Colonic mucosa (tissue), 4 donors: ENCODE measurements at places on chromosomes 3 and 15. TPM values are rescaled to one million over a fixed set of nuclear protein-coding genes. Genes with fewer than 3 reads are reported as not detected.

DNA sequence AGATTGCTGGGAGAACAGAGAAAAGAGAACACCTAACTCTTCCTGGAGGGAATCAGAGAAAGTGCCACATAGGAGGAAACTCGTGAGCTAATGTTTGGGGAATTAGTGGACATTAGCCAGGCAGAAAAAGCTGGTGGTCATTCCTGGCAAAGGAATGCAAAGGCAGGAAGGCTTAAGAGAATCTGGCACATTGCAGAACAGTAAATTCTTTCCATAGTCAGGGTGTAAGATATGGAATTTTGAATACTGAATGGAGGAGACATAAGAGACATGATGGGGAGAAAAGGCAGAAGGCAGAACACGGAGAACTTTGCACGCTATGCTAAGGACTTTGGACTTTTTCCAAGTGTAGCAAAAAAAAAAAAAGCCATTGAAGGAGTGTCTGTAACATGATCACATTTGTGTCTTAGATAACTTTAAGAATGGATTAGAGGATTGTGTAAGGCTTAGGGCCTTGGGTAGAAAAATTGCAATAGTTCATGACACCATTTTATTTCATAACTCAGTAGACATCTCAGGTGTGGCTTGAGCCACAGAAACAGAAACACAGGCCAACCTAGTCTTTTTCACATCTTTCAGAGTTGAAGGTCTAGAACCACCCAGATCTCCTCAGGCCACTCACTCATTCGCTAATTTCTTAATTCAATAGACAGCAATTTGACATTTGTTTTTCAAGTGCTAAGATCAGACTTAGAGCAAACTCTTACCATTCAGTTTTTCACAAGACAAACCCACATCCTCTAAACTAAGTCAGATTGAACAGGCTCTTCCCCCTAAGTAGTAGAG lies 31.2 kb upstream of the CCDC80 start:
- no peaks in the 10 kb centered on the region for H3K27me3 ChIP-seq
- no peak overlapping the region for H3K27ac ChIP-seq
- no peak for DNase-seq
- no peaks in the 10 kb centered on the region for H3K36me3 ChIP-seq
- no peak overlapping the region for H3K4me3 ChIP-seq
- H3K4me1 ChIP-seq = no peaks in the 10 kb centered on the region

Gene GOLGA6L7
- not detected for total RNA-seq

DNA sequence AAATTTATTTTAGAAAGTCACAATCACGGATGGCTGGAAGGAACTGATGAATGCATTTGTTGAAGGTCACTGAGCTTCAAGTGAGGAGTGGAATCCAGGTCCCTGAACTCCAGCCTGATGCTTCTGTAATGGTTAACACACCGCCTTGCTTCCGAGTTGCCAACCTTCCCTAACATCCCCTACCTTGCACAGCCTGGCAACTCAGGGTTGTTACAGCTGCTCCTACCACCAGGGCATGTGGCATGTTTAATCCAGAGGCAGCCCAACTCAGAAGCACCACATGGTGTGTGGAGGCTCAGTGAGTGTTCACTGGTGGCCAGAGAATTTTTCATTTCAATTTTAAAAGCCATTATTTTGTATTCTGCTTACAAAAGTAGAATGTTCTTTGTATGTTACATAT lies 4.9 kb downstream of the TM2D3 start:
- no peak overlapping the region for H3K4me3 ChIP-seq
- no peaks in the 10 kb centered on the region for H3K27me3 ChIP-seq
- DNase-seq = no peak
- no peak overlapping the region for H3K27ac ChIP-seq

DNA sequence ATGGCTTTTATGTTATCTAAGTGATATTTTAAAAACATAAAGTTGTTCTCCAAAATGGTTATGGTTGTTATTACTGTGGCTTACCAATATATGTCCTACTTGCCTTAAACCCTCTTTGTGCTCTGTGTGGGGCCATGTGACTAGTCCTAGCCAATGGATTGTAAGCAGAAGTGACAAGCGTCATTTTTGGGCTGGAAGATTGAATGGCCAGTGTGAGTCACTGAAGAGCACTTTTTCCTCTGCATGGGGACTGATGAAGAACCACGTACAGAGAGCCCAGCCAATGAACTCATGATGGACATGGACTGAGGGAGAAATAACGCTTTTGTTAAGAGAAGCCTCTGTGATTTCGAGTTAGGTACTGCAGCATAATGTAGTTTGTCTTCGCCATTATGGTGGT lies 332.7 kb downstream of the EDEM1 start:
- H3K36me3 ChIP-seq = no peaks in the 10 kb centered on the region
- H3K27me3 ChIP-seq = no peaks in the 10 kb centered on the region
- no peak for DNase-seq

- H3K4me3 ChIP-seq = no peak within 1 kb of the TSS
- H3K4me1 ChIP-seq = no peaks in the 10 kb centered on the region
- no peaks in the 10 kb centered on the region for H3K36me3 ChIP-seq
- no peak for DNase-seq
- H3K27ac ChIP-seq = no peak within 1 kb of the TSS
Observed at GRCh38 chr3:115623044-115623868, at the start of gene GAP43. TSS of gene GAP43 (plus strand) at chr3:115623510. CDS start at chr3:115623690, 180 bp downstream.

DNA sequence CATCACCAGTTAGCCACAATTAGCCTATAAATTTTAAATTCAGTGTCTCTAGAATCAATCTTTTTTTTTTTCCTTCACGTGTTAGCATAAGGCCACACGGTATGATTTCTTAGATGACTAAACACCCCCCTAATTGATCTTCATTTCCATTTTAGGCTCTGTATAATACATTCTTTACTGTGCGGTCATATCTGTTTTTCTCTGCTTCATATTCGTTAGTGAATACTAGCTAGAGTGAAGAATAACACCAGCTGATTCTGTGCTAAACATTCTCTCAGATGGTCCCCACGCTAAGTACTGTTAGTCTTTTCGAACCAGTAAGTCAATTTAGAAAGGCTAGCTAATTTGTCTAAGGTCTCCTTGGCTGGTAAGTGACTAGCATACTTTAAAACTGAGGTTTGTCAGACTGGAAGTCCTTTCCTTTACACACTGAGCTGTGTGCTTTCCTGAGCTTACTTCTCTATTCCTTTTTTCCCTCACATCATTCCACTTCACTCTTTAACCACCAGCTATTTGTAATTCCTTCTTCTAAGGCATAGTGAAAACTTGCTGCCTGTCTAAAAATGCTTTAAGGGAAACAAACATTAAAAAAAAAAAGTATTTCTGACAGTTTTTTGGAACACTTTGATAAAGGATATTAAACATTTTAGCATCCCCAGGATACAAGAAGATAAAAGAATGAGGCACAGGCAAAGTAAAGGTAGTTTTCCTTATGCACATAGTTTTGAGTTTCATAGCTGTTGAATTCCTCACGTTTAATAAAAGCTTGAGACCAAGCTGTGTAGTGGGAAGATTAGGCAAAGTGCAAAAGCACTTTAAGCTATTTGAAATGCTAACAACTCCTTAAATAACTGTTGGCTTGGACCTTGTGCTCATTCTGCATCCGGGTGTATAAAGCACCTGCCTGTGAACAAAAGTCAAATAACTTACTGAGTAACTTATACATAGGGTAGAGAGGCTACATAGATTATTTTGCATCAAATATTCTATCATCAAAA lies 17.1 kb downstream of the ZFAND6 start:
- peak; percentile 27 for DNase-seq
- peaks cover 3% of the 10 kb centered on the region for H3K4me1 ChIP-seq
- H3K27ac ChIP-seq = peak overlapping the region; percentile 33
- no peaks in the 10 kb centered on the region for H3K27me3 ChIP-seq
- H3K36me3 ChIP-seq = no peaks in the 10 kb centered on the region
- no peak overlapping the region for H3K4me3 ChIP-seq

DNA sequence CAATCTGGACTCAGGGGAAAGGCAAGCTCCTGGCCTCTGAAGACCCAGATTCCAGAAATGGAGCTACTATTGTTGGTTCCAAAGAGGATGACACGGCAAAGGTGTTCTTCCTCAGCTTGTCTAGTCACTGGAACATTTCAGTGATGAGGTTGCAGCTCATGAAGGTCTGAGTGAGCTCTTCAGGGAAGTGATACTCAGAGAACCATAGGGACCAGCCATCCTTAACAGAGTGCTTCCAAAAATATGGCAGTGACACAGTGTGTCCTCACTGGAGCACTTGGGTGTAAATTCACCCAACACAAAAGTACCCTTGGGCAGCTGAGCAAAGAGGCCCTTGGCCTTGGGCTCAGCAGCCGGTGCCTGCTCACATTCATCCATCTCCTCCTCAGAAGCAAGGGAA lies 46.3 kb downstream of the SPTSSB start:
- no peaks in the 10 kb centered on the region for H3K36me3 ChIP-seq
- no peak overlapping the region for H3K4me3 ChIP-seq
- H3K27ac ChIP-seq = no peak overlapping the region
- H3K4me1 ChIP-seq = no peaks in the 10 kb centered on the region
- no peaks in the 10 kb centered on the region for H3K27me3 ChIP-seq

DNA sequence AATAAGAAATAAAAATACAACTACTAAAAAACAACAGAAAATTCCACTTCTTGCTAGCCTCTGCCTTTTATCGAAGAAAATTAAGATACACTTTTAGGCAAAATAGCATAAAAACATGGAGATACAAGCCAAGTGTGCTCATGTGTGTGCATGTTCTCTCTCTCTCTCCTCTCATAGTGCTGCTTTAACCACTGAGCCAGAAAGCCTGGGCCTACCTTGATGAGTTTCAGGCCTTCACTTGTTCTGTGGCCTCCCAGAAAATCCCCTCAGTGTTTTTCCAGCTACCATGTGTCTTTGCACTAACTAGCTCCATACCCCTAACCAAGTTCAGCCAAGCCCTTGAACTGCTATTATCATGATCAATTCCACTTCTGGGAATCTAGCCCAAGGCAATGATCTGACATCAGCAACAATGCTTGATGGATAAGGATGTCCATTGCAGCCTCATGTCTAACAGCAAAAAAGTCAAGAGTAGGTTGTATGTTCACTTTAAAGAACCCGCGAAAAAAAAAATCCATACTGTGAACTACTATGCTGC lies 18.1 kb downstream of the CYP11A1 start:
- no peaks in the 10 kb centered on the region for H3K4me1 ChIP-seq
- DNase-seq = no peak
- no peak overlapping the region for H3K27ac ChIP-seq
- no peaks in the 10 kb centered on the region for H3K36me3 ChIP-seq
- no peak overlapping the region for H3K4me3 ChIP-seq

DNA sequence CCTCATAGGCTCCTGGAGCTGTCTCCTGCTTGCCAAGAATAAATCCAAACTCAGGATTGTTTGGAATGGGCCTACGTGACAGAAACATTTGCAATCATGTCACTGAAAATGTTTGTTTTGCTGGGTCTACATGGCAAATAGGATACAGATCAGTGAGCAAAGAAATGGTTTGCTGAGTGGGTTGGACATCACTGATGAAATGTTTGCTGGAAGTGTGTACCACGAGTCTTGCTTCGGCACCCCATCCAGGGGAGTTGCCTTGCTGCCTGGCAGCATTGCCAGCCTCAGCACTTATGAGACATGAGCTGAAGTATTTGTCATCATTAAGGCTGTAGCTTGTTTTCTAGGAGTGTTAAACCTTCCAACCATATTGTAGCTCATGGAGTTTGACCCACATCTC lies 213.3 kb upstream of the CFAP20DC start:
- DNase-seq = no peak
- H3K27me3 ChIP-seq = no peaks in the 10 kb centered on the region
- H3K27ac ChIP-seq = no peak overlapping the region
- H3K36me3 ChIP-seq = no peaks in the 10 kb centered on the region
- no peak overlapping the region for H3K4me3 ChIP-seq
- H3K4me1 ChIP-seq = no peaks in the 10 kb centered on the region

Gene SATB1
- 33.0 TPM for total RNA-seq

Gene PLSCR5
- not detected for total RNA-seq

DNA sequence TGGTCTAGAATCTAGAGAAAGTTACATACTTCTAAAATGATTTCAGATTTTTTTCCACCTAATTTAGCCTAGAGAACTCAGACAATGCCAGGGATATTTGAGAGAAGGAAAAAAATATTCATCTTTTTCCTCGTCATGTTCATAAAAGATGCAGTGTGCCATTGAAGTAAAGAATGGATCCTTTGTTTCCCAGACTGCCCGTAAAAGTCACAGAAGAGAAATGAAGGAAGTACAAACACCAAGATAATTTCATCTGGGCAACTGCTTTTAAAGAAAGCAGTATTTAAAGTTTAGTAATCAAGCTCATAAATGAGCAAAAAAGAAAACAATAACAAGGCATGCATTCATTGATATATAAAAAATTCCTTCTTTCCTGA lies 47.2 kb downstream of the TTC23 start:
- H3K4me3 ChIP-seq = no peak overlapping the region
- H3K36me3 ChIP-seq = no peaks in the 10 kb centered on the region
- no peak for DNase-seq
- H3K4me1 ChIP-seq = no peaks in the 10 kb centered on the region
- H3K27me3 ChIP-seq = no peaks in the 10 kb centered on the region

DNA sequence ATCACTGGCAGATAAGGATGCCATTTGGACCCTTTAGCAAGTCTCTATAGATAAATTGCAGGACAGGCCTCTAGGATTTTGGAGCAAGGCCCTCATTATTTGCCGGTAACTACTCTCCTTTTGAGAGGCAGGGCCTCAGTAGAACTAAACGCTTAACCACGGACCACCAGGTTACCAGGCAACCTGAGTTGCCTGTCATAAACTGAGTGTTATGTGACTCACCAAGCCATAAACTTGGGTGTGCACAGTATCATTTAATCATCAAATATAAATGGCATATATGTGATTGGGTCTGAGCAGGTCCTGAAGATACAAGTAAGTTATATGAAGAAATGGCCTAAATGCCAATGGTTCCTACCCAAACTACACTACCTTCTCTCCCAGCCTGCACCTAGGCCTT lies 93.2 kb downstream of the BCHE start:
- H3K4me3 ChIP-seq = no peak overlapping the region
- H3K36me3 ChIP-seq = no peaks in the 10 kb centered on the region
- H3K27me3 ChIP-seq = no peaks in the 10 kb centered on the region
- no peak for DNase-seq
- H3K27ac ChIP-seq = no peak overlapping the region

- H3K27me3 ChIP-seq = no peaks in the 10 kb centered on the region
- H3K4me3 ChIP-seq = no peak overlapping the region
- H3K4me1 ChIP-seq = peaks cover 5% of the 10 kb centered on the region
Observed at GRCh38 chr3:61667383-61667782, 106.0 kb downstream of the PTPRG start.

- no peaks in the 10 kb centered on the region for H3K36me3 ChIP-seq
- peaks cover 3% of the 10 kb centered on the region for H3K4me1 ChIP-seq
- H3K27me3 ChIP-seq = no peaks in the 10 kb centered on the region
- no peak overlapping the region for H3K27ac ChIP-seq
Observed at GRCh38 chr15:85458764-85459163, 78.4 kb downstream of the AKAP13 start.

- no peak overlapping the region for H3K27ac ChIP-seq
- H3K4me3 ChIP-seq = no peak overlapping the region
- H3K36me3 ChIP-seq = peaks cover 8% of the 10 kb centered on the region
- DNase-seq = no peak
- no peaks in the 10 kb centered on the region for H3K27me3 ChIP-seq
- H3K4me1 ChIP-seq = peaks cover 12% of the 10 kb centered on the region
Observed at GRCh38 chr3:58308728-58309127, 2.4 kb downstream of the HTD2 start.

GRCh38 chr15:27650244-27650643 lies 448.9 kb downstream of the OCA2 start:
- DNase-seq = no peak
- H3K4me3 ChIP-seq = no peak overlapping the region
- H3K27me3 ChIP-seq = no peaks in the 10 kb centered on the region

- H3K27ac ChIP-seq = no peak overlapping the region
- H3K36me3 ChIP-seq = no peaks in the 10 kb centered on the region
- no peaks in the 10 kb centered on the region for H3K27me3 ChIP-seq
Observed at GRCh38 chr3:99114565-99115291, 213.2 kb upstream of the DCBLD2 start.

GRCh38 chr3:109241459-109242186 lies 74.7 kb downstream of the DPPA2 start:
- no peak overlapping the region for H3K4me3 ChIP-seq
- no peaks in the 10 kb centered on the region for H3K4me1 ChIP-seq
- DNase-seq = no peak
- no peaks in the 10 kb centered on the region for H3K27me3 ChIP-seq
- H3K27ac ChIP-seq = no peak overlapping the region
- H3K36me3 ChIP-seq = no peaks in the 10 kb centered on the region
